ENCODE measurements at places on chromosomes 3 and 15. TPM values are rescaled to one million over a fixed set of nuclear protein-coding genes. Genes with fewer than 3 reads are reported as not detected.

B3GALNT1 gene
- total RNA-seq, result 2.3 TPM

DNA sequence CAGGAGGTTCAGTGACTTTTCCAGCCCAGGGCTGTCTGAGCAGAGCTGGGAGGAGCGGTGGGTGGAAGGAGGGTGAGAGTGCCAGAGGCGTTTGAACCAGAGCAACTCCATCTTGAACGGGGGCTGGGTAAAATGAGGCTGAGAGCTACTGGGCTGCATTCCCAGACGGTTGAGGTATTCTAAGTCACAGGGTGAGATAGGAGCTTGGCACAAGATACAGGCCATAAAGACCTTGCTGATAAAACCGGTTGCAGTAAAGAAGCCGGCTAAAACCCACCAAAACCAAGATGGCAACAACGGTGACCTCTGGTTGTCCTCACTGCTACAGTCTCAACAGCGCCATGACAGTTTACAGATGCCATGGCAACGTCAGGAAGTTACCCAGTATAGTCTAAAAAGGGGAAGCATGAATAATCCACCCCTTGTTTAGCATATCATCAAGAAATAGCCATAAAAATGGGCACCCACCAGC is 60.2 kb downstream of the ABTB1 start:
- DNase-seq, result no peak

GRCh38 chr15:41659855-41660234 is 360 bp upstream of the MGA start:
- DNase-seq, result no peak

DNA sequence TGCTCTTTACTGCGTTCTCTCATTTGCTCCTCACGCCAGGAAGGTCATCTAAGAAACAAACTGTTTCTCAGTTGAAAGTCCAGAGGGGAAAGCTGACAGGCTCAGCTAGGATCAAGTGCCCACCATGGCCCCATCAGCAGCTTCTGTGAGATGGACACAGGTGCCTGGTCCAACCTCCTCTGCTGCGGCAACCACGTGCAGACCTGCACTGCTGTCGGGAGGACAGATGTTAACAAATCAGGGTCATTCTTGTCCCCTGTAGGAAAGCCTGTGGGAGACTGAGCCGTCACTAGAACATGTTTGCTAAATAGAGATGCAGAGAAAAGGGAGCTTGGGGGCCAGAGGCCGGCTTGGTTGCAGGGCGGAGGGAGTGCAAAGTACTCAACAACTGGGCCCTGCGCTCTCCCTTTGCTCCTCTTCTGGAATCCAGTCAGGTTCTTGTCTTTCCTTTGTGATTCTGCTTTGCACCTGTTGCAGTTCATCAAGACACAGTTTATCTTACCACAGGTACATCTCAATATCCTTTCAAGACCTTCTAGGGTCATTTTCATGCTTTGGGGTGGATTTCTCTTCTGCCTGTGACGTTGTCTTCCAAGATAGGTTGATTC is 20.9 kb downstream of the GPD1L start:
- DNase-seq, result no peak
